ENCODE measurements at places on chromosomes 2 and 18.

GRCh38 chr2:2464094-2464493 lies 133.0 kb upstream of the MYT1L start:
- no peak for DNase-seq

GRCh38 chr2:158487419-158487818 lies 30.7 kb downstream of the PKP4 start:
- no peak for DNase-seq

GRCh38 chr2:162210385-162210784 lies 32.9 kb downstream of the FAP start:
- no peak for DNase-seq

GRCh38 chr18:54947091-54947490 lies 12.2 kb downstream of the CCDC68 start:
- DNase-seq, result no peak

DNA sequence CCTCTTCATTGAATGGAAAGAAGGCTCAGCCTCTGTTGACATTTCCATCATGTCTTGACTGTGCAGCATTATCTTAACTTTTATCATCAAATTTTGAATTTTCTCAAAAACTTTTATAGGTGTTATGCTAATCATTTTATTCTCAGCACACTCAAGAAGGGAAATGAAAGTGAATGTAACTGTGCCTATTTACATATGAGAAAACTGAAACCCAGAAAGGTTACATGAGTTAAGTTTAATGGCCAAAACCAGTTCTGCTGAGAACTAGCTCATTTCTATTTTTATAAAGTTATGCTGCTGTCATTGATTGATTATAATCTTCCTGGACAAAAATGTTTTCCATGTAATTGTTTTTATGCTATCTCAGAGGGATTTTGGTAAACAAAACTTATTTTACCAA lies 618.8 kb upstream of the NRXN1 start:
- DNase-seq, result no peak

DNA sequence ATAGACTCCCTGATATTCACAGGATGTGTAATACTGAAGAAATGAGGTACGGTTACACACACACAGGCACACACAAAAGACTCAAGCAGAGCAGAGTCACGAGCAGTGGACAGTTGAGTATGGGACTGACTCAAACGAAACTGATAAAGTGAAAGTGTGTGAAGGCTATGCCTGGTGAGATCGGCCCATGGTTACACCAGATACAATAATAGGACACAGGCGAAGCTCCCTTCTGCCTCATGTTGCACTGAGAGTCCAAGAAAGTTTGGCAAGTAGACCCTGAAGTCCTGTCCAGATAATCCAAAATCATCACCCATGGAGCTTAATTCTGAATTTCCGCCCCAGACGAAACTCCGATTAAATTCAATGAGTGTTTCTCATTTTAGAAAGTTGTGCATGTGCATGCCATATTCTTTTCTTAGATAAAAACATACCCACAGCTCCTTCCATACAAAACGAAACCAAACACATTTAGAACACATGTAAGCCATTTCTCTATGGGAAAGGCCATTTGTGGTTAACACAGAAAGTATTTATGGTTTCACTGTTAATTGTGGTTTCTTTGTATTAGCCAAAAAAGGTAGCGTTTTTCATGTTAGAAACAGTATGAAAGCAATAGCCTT lies 567.6 kb downstream of the PLCL1 start:
- no peak for DNase-seq

DNA sequence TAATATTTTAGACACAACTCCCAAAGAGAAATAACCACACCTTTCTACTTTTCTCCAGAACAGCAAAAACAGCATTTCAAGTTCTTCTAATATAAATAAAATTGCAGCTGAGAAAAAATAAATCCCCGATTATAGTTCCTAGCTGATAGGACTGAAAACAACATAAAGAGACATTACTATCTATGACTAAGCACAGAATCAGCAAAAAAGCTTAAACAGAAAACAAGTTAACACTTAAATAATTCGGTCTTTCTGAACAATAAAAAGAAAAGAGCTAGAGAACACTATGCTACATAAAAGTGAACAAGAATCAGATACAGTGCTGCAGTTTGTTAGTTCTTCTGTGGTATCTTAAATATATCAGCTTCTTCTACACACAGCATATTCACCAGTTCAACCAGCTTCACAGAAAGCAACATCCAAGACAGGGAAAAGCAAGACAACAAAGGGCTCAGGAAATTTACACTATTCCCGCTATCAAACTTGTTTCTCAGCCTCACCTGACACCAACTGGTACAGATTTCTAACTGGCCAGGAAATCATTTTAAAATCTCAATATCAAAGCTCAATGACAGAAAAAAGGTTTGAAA lies 28.6 kb downstream of the FEZ2 start:
- DNase-seq, result no peak

DNA sequence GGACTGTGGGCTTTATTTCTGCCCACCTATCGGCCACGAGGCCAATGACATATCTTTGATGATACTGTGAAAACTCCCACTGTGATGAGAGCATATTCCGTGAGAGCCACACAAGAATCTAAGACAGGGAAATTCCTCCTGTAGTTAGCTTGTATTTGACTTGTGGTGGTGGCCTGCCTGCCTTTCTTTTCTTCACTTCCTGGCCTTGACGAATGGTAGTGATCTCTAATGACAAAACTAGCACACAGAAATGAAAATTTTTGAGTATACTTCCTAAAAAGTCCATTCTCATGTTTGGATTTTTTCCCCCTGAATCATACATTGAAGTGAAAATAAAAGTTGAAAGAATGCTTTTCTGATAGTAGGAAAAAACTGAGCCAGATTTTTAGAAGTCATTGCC lies 94.4 kb downstream of the MGAT5 start:
- no peak for DNase-seq

DNA sequence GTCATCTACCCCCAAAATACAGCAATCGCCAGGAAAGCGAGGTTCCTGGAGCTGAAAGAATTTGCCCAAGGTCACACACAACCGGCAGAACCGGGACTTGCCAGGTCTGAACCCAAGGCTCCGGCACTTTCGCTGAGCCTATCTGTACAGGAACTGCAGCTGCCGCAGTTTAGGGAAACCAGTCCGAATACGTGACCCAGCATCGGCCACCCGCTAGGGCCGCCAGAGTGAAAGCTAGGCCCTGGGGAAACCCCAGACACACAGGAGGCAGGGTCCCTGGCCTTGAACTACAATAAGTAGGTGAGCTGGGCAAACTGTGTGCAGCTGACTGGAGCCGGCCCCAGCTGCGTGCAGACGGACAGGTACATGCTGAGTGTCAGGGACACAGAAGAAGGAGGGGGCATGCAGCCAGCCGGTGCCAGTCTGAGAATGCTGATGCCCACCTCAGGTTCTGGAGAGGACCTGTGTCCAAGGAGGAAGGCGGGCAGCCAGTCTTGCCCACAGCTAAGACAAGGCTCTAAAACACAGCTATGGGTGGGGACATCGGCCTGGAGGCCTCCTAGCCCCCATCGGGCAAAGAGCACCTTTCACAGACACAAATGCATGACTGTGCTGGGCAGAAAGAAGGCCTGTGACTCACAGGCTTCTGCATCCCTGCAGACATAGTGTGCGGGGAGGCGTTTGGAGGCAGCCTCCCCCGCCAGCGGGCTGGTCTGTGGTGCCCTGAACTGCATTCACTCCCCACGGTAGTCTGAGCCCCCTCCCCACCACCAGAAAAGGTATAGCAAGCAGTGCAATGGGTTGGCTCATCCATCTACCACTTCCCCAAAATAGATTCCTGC lies 107.4 kb upstream of the ID2 start:
- DNase-seq, result no peak

DNA sequence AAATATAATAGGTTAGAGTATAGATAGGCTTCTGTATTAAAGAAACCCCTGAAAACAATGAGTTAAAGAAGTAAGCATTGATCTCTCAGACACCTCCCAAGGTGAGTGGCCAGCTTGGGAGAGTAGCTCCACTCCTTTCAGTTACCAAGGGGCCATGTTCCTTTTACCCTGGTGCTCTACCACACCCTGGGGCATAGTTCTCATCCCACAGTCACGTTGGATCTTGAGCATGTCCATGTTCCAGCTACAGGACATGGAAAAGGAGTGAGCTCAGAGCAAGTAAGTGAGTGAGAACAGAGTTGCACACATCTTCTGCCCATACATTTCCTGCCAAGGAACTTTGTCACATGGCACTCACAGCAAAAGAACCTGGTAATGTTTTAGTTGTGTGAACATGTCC lies 325.9 kb upstream of the SLC39A10 start:
- no peak for DNase-seq

- DNase-seq, result no peak
Observed at GRCh38 chr18:76619621-76620315, 124.7 kb upstream of the ZNF516 start.

DNA sequence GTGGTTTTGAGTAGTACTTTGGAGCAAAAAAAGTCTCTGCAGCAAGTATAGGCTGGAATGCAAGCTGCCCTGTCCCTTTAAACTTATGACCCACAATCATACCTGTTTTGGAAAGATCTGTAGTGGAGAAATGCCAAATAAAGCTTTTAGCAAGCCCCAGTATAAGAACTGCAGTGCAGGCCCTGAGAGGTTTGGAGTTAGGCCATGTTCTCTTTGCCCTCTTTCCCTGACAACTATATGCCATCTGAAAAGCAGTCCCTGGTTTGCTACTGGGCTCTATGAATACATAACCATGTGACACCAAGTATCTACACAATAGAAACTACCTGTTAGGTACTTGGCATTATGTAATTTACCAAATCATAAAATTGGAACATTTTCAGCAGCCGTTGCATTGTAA lies 267.4 kb upstream of the HNMT start:
- no peak for DNase-seq

DNA sequence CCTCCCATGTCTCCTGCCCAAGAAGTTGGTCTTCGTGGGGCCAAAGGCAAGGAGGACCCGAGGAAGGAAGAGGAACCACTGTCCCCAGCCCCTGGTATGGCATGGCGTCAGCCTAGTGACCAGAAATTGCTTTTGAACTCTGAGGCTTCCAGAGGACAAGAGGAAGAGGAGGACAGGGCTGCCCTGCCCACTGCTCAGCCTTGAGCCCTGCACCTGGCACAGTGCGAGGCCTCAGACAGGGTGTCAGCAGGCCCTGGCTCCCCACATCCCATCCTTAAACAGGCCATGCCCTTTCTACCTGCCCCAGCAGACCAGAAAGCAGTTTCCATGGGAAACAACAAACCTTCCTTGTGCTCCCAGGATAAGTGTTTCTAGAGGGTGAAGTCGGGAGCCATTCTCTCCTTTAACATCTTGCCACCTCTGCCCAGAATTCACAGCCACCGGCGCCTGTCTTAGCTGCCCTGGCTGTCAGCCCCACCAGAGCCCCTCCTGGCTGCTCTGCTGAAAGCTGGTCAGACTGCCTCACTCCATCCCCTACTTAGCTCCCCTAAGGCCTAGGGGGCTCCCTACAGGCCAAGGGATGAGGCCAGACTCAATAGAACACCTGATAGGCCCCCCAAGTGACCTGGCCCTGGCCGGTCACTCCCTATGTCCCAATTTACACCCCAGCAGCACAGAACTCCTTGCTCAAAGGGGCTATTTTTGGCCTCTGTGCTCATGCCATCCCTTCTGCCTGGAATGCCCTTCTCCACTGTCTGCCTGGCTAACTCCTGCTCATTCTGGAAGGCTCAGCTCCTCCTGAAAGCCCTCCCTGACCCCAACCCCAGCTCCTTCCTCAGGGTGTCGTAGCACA lies 20.6 kb downstream of the ATOH8 start:
- no peak for DNase-seq

DNA sequence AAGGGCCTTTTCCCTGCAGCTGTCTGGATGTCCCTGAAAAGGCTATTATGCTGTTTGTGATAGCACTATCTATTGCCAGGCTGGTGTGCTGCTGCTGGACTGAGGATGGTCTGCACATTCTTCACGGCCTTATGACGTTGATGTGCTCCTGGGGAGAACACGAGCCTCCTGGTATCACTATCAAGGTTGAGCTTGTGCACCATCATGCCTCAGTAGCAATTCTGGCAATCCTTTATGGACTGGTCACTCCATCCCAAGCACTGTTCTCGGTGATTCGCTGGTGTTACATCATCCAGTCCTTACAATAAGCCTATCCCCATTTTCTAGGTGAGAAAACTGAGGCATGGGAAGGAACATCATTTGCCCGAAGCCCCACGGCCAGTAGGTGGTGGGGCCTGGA lies 18.2 kb upstream of the CCBE1 start:
- no peak for DNase-seq

- DNase-seq, result no peak
Observed at GRCh38 chr2:65479524-65479923, 47.1 kb upstream of the SPRED2 start.

- no peak for DNase-seq
Observed at GRCh38 chr2:218033208-218033589, 30.4 kb upstream of the TNS1 start.

DNA sequence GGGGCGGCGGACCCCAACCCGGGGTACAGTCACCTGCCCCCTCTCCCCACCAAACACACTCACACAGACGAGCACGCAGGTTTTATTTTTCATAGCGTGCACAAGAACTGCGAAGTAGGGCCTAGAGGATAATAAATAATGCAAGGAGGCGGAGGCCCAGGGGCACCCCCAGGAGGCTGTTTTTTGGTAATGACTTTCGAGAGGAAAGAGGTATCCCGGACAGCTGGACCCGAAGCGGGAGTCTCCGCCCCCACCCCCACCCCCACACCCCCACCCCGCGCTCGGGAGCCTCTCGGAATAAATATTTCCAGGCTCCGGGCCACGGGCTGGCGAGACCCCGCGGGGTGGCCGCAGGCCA lies 3.4 kb downstream of the CYP26B1 start:
- no peak for DNase-seq

- DNase-seq, result no peak
Observed at GRCh38 chr18:66564236-66564635, 39.7 kb downstream of the CDH19 start.

DNA sequence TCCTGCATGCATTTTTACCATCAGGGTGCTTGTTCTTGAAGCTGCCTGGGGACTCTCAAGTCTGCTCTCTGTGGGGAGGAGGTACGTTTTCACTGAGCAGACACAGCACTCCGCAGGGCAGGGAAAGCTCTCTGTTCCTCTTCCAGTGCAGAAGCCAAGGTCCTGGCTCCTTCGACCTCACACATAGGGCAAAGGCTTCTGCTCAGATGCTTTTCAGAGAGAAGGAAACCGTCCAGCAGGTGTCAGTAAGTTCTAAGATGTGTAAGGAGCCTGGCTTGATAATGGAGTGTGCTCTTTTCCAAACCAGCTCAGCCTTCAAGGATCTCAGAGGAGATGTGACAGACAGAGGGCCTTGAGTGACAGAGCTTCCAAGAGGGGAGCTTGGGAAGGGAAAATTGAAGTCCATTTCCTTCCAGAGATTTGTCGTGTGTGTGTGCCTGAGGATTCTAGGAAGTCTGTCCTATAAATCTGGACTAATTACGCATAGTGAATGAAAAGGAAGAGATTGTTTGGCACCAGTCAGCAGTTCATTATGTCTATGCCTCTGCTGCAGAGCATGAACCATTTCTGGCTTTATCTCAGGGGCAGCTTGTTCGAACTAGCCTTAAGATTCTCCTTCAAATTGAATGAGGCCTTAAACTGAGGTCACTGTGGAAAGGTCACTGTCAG lies 67.3 kb upstream of the UPP2 start:
- no peak for DNase-seq

GRCh38 chr2:1729242-1729641 lies 15.1 kb downstream of the PXDN start:
- no peak for DNase-seq
